ENCODE measurements at places on chromosomes 12 and 14.

- DNase-seq = no peak
Measured at GRCh38 chr12:39081910-39082309, 176.5 kb upstream of the CPNE8 start.

- no peak for DNase-seq
Measured at GRCh38 chr14:102754370-102755262, 22.6 kb upstream of the TRAF3 start.

- DNase-seq = no peak
Measured at GRCh38 chr14:66649498-66649897, 141.6 kb downstream of the GPHN start.

DNA sequence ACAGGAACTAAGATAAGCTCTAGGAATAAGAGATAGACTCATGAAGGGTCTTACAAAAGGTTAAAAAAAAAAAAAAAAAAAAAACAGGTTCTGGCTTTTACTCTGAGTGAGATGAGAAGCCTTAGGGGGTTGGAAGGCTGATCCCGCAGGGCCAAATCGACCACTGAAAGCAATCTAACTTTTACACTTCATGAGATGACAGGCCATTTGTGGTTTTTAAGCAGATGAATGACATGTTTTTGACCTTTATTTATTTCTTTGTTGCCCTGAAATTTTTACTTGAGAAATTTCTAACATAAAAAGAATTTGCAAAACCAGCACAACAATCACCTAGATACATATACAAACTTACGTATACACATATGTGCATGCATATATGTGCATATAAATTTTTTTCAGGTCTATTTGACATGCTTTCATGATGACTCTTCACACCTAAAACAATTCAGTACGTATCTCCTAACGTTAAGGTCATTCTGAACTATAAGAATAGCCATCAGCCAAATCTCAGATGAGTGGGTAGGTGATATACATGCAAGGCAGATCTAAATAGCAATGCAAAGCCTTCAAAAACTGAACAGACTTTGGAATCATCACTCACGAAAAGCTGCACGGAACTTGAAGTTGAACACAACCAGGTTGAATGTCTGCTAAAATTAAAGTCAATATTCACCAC lies 87.0 kb downstream of the R3HDM2 start:
- no peak for DNase-seq

GRCh38 chr12:56105609-56105902 lies 1.2 kb downstream of the PA2G4 start:
- DNase-seq = no peak

DNA sequence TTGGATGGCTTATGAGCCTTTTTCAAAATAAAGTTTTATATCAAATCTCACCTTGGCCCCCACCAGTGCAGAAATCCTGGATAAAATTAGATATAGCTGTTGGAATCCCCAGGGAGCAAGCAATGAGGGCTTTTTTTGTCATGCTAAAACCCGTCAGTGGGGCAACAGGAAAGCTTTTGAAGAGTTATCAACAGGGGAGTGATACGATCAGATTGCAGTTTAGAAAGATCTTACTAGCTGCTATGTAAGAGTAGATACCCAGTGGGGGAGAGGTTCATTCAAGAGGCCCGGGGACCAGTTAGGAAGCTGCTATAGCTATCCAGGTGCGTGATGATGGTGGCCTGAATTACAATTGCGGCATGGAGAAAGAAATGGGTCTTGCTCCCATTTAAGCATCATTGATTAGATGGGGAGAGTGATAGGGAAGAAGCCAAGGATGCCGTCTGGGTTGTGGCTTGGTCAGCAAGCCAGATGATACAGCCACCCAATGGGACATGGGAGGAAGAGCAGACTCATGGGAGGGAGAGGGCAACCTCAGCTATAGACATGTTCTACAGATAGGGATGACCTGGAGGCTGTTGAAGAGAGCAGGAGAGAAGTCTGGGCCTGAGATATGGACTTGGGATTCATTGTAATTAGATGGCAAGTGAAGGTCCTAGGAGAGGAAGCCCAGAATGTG lies 272.4 kb downstream of the DPF3 start:
- no peak for DNase-seq

Measured in central memory CD4-positive, alpha-beta T cell (primary cell).